Natural killer cell (primary cell): ENCODE measurements at places on chromosomes 1 and 21. TPM values are rescaled to one million over a fixed set of nuclear protein-coding genes. Genes with fewer than 3 reads are reported as not detected.
A peak's percentile ranks its signal among the peaks of the same experiment; 100 is the strongest.

DNA sequence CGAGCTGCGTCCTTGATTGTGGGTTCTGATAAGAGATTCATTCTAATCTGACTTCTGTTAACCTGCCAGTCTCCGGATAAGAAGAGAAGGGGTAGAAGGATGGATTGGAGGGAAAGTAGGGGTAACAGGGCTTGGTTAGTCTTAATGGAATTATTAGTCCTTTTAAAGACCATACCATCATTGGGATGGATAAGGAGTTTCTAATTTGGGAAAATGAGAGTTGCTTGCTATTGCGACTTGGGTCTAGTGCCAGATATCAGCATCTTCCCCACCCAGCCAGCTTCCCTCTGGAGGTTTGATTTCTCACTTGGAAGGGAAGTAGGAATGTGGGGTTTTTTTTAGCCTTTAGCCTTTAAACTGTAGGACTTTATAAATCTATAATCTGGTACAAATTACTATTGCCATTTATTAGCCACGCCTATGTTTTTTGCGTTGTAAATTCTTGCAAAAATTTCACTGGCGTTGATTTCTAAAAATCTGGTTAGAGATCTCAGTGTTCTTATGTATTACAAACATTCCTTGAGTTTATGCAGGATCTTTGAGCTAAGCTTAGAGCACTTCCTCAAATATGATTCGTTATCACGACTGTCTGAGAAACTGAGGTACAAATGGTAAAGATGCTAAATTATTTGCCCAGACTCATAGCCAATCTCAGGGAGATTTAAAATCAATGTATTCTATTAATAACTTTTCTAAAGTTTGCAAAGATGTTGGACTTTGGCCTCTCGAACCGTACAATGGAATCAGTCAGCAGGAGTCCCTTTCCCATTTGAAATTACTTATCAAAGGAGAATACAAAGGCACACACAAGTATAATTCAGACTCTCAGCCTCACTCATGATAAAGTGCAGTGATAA lies 1.3 kb downstream of the FAM20B start:
- DNase-seq: no peak

SLC44A5 gene
- not detected for total RNA-seq

GRCh38 chr1:167593860-167594259 lies 36.2 kb upstream of the RCSD1 start:
- DNase-seq: no peak

LCE2A gene
- not detected for total RNA-seq

DNA sequence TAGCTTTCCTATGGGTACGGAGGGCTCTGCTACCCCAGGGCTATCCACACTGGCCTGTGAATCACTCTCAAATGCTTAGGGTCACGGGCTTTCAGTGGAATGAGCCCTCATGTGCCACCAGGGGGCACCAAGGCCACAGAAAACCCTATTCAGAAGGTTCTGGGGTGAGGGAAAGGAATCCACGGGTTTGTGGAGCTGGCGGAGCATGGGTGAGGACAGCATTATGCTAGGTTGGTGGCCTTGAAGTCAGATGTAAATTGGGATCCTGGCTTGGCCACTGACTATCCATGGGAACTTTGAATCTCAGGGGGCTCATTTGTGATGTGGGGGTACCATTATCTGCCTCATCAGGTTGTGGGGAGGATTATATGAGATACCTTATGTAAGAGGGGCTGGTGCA lies 5.1 kb upstream of the LAMTOR5 start:
- DNase-seq: peak; percentile 78

DNA sequence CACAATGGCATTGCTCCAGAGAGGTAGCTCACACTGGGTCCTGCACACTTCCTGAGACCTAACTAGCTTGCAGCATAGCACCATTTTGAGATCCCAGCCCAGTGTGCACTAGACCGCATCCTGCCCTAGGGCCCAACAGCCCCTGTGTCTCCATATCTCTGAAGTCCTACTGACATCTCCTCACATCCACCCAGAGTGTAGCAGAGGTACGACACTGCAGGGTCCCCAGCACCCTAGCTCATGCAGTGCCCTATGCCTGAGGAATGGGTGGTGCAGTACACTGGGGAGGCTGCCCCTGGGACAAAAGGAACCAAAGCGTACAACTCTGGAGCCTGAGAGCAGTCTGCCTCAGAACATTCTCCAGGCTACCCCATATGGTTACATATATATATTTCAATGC lies 111.4 kb upstream of the DEPDC1 start:
- no peak for DNase-seq

OR6K3 gene
- total RNA-seq: 1.7 TPM

NPHS2 gene
- total RNA-seq: not detected

DNA sequence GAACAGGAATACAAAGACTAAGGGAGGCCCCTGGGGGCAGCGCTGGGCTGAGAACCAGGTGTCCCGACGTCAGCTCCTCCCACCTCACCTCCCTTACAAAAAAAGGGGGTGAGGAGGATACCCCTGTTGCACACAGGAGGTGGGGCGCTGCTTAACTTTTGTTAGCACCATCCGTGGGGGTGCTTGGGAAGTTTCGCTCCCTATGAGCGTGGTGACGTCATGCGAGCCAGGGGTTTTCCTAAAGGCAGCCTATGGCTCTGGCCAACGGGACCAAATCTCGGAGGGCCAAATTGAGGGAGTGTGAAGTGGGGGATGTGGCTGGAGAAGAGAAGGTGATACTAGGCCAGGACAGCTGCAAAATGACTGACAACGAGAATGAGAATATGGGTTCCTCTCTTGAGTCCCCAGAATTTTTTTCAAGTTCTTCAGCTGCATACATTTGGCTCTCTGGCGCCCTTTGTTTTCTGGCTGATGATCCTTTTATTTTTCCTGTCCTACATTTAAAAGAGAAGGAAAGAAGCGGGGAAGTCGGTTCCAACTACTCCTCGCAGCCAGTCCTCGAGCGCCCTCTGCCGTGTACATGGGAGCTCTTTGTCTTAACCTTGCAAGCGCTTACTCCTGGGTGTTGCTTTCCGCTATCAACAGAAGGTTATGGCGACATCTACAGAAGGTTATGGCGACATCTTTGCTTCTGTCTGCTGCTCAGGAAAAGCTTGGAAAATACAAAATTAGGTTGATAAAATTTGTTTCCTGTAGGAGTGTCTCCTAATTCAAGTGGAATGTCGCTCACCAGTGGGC lies 48.0 kb upstream of the ZC3H11B start:
- DNase-seq: no peak

DNA sequence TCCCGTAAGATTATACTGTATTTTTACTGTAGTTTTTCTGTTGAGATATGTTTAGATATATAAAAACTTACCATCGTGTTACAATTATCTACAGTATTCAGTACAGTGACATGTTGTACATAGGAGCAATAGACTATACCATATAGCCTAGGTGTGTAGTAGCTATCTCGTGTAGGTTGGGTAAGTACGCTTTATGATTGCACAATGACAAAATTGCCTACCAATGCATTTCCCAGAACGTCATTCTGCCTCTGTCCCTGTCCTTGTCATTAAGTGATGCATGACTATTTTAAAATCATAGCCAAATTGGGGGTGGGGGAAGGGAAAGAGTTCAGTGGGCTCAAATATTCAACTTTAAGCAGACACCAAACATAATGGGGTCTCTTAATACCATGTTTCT lies 233.8 kb upstream of the TMEM51 start:
- no peak for DNase-seq

DNA sequence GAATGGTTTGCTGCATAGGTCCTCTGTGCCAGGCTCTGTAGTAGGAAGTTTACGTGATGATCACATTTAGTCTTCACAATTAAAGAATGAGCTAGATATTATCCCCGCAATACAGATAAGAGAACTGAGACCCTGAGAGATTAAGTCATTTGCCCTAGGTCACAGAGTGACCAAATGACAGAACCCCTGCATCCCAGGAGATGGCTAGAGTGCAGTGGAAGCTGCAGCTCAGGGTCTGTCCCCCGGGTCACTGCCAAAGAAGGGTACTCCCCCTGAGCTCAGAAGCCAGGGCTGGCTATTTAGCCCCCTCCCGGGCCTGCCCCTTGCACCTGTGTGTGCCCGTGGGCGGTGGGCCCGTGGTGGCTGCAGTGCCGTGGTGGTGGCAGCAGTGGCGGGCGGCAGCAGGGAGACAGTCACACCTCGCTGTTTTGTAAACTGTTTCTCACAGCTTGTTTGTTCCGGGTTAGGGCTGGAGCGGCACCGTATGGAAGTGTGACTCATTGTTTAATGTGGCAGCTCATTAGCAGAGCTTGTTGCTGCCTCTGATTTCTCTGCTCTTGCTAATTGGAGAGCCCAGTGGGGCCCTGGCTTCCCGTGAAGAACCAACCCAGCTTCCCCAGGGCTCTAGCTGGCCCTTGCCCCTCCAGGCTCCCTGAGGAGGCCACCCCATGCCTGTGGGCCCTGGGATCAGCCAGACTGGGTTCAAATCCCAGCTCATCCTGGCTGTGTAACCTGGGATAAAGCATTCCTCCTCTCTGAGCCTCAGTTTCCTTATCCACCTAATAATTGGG lies 19.3 kb upstream of the FOXO6 start:
- DNase-seq: no peak

DNA sequence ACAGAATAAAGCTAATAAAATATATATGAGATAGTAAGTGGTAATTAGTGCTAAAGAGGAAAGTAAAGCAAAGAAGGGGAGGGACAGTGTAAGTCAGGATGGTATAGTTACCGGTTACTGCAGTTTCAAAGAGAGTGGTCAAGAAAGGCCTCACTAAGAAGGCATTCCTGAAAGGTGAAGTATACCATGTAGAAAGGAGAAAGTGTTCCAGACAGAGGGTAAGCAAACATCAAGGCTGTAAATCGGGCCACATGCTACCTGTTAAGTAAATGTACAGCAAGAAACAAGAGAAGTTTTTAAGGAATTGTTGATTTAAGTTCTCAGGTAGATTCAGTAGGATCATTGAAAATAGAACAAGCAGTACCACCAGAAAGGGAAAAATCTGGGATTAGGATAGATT lies 9.7 kb downstream of the DESI2 start:
- no peak for DNase-seq

CRP gene
- total RNA-seq: not detected

STMN1 gene
- 41.0 TPM for total RNA-seq

DNA sequence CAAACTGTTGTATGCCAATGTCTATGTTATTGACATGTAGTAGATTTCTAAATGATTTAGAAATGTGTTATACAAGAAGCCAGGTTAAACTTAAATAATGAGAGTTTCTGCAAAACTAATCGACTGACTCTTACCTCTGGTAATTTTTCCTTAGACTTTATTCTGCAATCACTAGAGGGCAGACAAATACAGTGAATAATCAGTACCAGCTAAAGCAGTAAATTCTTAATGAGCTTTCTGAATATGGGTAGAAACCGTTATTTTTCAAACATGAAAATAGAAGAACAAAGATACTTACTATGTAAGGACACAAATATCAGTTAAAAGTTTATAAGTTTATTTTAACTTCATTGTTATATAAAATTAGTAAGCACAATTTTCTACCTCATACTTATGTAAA lies 97.9 kb upstream of the RGS1 start:
- DNase-seq: peak; percentile 69

DNA sequence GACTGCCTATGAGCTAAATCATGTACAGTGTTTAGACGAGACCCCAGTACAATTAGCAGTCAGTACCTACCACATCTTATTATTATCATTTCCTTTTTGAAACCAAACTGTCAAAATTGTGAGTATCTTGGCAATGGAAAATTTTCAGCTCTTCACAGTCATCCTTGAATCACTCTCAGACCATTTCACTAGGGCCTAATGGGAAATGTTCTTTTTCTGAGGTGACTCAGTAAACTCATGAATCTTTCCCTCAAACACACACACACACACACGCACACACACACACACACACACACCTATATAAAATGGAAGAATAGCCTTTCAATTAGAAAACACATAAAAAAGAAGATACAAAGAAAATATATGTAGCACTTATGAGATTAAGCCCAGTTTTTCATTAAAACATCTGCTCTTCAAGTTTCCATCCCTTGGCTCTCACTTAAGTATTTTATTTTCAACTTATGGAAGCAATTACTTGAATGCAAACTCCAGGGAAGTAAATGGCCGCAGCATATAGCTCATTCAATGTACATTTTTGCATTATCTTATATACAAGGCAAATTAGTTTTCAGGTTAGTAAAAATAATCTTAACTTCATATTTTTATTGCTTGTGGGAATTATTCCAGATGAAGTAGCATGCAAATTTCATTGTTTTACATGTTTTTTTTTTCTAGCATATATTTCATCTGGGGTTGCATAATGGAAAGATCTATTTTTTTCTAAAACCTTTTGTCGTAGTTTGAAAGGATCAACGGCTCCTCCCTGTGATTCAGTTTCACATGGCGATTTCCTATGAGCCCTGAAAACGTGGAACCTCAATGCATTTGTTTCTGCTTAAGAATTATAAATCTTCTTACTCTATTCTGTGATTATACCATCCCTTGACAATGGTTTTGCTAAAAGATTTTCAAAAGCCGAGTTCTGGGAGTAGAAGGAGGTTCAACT lies 46.3 kb upstream of the TMPRSS15 start:
- no peak for DNase-seq

GRCh38 chr21:42125571-42126544 lies 54.7 kb downstream of the UMODL1 start:
- DNase-seq: no peak

PCNX2 gene
- 16.0 TPM for total RNA-seq

LY9 gene
- 34.4 TPM for total RNA-seq

DNA sequence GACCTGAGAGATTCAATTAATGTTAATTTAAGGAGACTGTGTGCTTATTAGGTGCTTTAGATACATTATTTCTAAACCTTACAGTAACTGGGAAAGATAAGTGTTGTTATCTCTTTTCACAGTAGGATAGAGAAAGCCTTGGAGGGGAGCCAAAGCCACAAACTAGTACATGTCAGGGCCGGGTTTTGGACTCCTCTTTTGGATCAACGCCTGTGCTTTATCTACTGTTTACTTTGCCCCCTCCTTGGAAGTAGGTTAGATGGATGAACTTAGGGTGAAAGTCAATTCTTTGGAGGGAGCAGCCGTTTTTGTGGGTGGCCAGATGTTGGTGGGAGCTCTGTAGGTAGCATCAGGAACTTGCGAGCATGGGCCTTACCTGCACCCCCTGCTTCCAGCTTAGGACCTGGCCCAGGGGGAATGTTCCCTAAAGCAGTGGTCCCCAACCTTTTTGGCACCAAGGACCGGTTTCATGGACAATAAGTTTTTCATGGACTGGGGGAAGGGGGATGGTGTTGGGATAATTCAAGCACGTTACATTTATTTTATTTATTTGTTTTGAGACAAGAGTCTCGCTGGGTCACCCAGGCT lies 1.7 kb downstream of the HHAT start:
- no peak for DNase-seq

EXTL1 gene
- not detected for total RNA-seq

- DNase-seq: no peak
These were observed 26.2 kb downstream of the VASH2 start for GRCh38 chr1:212976586-212976985.

DNA sequence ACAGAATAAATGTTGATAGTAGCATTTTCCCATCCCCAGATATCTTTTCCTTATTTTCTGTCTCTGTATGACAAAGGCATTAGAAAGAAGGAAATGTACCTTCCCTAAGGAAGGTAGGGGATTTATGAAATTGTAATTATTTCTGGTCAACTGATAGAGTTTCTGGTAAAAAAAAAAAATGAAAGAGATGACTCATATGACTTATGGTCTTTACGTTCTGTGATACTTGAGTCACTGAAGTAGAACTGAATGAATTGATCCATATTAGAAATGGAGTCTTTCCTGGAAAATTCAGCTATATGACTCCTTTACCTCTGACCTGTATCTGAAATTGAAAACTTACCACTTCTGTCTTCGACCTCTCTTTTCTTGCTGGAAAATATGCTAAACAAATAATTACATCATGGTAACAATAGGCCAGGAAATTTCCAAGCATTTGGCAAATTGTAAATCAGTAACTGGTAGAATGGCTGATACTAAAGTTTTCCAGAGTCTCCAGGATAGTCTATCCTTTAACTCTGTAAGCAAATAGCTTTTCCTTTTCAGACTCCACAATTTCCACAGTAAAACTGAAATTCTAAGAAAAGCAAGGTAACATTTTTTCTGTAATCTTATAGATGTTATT lies 364.3 kb upstream of the PTBP2 start:
- no peak for DNase-seq
